HTR-8/SVneo (cell line): ENCODE measurements at places on chromosomes 12 and 14.

GRCh38 chr14:58824796-58825195 lies 187.0 kb downstream of the DACT1 start:
- no peak for DNase-seq

DNA sequence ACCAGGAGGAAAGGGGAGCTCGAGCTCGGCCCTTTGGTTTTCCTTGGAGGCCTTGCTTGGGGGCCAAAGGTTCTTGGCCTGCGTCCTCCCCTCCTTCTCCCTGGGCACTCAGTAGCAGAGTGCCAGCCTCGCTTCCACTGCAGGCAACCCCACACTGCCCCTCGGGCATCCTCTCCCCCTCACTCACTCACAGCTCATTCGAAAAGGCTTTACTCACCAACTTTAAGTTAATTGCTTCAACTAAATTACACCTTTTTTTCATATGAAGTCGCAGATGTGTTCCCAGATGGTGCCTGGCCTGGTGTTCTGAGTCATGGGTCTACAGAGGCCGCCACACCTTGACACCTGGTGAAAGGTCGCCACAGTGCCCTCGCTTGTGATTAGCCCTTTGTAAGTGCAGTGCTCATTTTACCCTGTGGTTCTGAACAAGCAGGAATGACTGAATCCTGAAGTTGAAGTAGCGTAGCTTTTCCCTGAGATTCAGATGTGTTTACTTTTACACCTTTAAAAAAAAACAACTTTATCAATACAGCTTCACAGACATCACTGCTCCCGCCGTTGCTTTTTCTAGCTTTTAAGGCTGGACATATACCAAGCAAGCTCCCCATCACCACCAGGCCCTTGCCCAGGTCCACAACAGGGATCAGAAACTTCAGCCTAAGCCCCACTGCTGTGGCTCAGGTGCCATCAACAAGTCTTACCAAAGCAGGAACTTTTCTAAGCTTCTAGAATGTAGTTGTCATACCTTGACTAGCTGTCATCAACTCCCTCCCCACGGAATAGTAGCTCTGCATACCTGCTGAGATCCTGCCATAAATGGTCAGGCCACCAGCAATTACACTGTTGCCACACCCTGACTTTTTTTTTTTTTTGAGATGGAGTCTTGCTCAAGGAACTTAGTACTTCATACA lies 20.3 kb upstream of the ADIPOR2 start:
- no peak for DNase-seq

DNA sequence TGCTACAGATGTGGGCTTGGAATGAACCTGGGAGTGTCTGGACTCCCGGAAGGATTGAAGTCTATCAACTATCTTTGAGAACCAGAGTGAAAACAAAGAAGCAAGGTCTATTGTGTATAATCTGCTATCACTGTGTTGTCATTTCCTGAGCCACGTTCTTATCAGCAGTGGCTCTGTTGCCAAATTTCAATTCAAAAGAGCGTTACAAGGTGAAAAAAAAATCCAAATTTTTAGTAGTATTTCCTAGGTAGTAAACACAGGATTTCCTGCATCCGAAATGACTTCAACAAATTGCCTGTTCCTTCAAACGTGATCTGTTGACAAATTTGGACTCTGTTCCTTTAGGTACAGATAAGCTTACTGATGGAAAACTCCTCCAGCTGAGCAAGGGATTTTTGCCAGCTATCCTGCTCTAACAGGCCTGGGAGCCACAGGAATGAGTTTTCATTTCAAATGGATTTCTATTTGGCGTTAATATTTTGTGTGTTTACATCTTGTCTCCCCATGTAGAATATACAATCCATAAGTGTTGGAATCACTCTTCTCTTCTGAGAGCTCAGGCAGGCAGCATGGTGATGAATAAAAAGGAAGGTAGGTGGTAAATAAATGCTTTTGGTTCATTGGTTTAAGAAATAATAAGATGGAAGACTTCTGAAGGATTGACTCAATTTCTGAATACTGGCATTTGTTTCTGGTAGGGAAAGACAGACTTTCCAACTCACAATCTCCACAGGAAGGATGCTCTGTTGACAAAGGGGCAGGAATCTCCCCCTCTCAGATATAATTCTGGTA lies 58.5 kb downstream of the GPR135 start:
- no peak for DNase-seq

GRCh38 chr12:32264961-32265360 lies 134.4 kb upstream of the FGD4 start:
- DNase-seq, result no peak

GRCh38 chr14:65949711-65950516 lies 536.3 kb upstream of the CCDC196 start:
- no peak for DNase-seq

DNA sequence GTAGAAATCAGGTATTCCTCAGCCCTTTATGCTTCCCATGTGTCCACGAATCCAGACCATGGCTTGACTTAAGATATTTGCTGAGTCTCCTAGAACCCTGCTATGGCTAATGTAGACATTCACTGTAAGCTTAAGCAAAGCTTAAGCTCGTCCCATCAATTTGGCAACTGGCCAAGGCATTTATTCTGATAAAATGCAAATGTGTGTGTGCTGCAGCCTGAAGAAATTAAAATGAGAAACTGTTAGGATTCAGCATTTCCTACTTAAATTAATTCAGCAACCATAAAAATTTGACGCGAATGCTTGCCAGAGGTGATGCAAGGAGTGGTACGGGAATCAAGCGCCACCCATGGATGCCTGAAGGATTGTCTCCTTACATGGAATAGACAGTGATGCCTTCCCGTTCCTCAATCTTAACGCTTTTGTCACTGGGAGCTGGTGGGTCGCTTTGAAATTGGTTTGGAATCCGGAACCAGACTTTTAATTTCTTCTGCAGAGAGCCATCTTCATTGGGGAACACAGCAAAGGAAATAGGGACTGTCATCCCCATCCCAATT lies 13.2 kb downstream of the HEBP1 start:
- DNase-seq, result no peak
